NCI-H146 (cell line): ENCODE measurements at places on chromosomes 4 and X.

DNA sequence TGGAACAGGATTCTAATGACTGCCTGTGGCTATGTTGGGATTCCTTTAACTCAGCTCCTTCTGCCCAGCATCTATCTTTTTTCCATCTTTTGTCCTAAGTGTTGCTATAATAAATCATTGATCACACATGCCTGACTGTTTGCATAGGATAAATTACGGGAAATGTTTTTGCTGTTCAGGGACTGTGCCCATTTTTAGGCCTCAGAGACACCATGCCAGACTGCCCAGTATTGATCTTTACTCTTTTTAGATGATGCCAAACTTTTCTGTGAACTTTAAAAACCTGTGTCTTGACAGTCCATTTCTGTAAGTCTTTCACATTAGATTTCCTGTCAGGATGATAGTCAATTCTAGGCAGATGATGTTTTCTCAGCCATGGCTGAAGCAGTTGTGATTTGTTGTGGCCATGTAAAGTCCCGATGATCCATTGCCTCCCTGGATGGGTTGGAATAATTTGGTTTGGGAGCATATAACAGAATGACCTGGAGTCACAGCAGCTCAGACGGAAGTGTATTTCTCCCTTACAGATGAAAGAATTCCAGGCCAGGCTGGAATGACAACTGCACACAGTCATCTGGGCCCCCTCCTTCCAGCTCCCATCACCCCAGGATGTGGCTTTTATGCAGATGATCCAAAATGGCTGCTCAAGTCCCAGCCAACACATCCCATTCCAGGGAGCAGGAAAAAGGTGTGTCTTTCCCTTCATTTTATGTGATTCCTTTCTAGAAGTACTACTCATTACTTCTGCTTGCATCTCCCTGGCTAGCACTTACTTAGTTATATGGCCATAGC is 3.4 kb downstream of the HTT-AS start:
- DNase-seq, result no peak

GRCh38 chr4:182717788-182718583 is 199.2 kb downstream of the DCTD start:
- no peak for DNase-seq

- DNase-seq, result no peak
Measured at GRCh38 chr4:183765251-183765911, 106.3 kb downstream of the TRAPPC11 start.

DNA sequence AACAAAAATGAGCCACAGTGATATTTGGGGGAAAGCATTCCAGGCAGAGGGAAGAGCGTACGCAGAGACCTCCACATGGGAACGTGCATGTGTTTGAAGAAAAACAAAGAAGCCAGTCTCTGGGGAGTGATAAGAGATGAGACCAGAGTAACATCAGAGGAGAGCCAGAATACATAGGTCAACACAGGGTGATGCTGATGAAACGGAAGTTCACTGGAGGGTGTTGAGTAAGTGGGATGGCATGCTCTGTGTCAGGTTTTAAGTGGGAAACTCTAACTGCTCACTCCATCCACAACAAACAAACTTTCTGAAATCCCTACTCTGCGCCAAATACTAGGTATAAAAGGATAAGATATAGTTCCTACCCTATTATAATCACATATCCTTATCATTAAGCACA is 110.0 kb downstream of the ARHGAP6 start:
- no peak for DNase-seq

DNA sequence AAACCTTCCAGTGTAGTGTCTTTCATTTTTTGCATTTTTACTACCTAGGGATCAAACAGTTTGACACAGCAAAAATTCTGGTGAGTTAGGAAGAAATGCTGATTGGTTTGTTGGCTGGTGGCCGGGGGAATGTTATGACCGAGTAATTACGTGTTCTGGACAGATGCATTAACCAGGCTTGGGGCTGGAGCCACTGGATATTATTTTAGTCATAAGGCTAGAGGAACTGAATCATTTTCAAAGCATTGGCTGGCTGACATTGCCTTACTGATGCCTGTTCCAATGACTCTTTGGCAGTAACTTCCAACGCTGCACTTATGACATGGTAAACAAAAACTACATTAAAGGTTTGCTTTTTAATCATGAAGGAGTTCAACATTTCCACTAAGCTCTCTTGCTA is 84.6 kb downstream of the FBXO8 start:
- no peak for DNase-seq

GRCh38 chrX:1584237-1585011 is 7.0 kb upstream of the AKAP17A start:
- no peak for DNase-seq

- DNase-seq, result no peak
Measured at GRCh38 chr4:146329050-146329716, 114.8 kb downstream of the REELD1 start.

GRCh38 chr4:67918428-67918827 is 34.6 kb upstream of the TMPRSS11D start:
- peak; percentile 60 for DNase-seq

DNA sequence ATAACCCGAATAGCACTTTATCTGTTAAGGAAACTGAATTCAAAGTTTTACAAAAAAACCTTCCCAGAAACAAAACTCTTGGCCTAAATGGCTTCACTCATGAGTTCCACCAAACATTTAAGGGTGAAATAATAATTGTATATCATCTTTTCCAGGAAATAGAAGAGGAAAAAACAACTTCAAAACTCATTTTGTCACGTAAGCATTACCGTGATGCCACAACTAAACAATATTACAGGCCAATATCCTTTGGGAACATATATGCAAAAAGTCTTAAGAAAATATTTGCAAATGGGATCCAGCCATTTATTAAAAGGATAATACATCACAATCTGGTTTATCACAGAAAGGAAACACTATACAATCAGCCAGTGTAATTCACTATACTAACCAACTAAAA is 130.1 kb upstream of the MAB21L2 start:
- no peak for DNase-seq

GRCh38 chrX:96909291-96909690 is 25.6 kb downstream of the RPA4 start:
- no peak for DNase-seq

- DNase-seq, result no peak
Measured at GRCh38 chr4:79913581-79913980, 159.4 kb downstream of the ANTXR2 start.

DNA sequence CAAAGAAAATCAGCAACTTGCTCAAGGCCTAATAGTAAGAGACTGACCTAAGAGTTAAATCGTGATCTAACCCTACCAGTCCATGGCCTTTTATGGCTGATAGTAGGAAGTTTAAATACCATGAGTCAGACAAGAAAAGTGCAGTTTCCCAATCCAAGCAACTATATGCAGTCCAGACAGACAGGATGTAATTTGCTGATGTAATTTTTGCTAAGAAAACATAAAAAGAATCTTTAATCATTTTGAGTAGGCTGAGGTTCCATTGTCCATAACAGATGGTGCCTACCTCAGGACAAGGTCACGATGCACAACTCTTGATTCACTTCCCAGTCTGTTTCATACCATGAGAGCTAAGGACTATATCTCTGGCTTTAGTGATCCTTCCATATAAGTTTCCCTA is 317.5 kb upstream of the GRIA3 start:
- DNase-seq, result no peak

DNA sequence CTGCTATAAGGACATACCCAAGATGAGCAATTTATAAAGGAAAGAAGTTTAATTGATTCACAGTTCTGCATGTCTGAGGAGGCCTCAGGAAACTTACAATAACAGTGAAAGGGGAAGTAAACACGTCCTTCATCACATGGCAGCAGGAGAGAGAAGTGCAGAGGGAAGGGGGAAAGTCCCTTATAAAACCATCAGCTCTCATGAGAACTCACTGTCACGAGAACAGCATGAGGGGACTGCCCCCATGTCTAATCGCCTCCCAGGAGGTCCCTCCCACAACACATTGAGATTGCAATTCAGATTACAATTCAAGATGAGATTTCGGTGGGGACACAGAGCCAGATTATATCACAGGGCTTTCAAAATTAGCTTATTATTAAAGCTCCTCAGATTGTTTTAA is 209.5 kb upstream of the PPP3CA start:
- no peak for DNase-seq

- no peak for DNase-seq
Measured at GRCh38 chr4:112377171-112377570, 80.0 kb downstream of the ALPK1 start.

DNA sequence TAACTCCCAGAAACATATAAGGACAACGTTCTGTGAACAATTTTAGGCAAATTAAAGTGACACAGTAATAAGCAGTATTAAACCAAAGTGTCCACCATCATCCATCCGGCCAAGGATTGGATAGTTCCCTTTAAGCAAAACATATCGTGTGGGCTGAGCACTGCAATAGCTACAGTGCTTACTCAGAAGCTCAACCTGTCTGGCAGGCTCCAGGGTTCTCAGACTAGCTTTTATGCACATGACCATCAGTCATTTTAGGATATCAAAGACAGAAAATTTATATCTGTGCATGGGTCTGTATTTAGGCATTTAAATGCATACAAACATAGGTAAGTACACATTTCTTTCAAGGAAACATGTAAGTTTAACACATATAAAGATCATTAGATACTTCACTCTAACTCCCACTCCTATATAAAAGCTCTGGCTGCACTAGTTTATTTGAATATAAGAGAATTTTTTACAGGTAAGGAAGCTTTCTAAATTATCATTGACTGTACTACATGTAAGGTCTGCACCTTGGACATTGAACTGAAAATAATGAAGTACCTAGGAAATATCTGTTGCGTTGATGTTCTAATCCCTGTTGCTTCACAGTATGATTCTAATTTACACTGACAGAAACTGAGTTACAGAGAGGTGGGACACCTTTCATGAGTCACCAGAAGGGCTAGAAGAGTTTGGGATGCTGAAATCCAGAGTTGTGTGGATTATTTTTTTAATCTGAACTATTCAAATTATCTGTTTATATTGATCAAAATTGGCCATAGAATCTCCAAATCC is 67.6 kb downstream of the ELOVL6 start:
- no peak for DNase-seq

GRCh38 chr4:109554971-109555370 is 5.1 kb upstream of the MCUB start:
- no peak for DNase-seq

DNA sequence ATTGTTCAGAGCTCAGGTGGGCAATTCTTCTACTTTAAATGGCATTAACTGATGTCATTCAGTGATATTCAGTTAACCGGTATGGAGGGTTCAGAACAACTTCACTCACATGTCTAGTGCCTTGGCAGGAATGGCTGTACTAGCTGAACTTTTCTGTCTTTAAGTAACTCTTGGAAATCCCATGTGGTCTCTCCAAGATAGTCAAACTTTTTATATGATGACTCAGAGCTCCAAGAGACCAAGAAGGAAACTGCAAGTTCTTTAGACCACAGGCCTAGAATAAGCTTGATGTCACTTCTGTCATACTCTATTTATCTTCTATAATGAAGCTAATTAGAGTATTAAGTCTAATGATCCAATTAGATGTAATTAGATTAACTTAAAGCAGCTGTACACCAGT is 24.9 kb downstream of the LHFPL1 start:
- no peak for DNase-seq

DNA sequence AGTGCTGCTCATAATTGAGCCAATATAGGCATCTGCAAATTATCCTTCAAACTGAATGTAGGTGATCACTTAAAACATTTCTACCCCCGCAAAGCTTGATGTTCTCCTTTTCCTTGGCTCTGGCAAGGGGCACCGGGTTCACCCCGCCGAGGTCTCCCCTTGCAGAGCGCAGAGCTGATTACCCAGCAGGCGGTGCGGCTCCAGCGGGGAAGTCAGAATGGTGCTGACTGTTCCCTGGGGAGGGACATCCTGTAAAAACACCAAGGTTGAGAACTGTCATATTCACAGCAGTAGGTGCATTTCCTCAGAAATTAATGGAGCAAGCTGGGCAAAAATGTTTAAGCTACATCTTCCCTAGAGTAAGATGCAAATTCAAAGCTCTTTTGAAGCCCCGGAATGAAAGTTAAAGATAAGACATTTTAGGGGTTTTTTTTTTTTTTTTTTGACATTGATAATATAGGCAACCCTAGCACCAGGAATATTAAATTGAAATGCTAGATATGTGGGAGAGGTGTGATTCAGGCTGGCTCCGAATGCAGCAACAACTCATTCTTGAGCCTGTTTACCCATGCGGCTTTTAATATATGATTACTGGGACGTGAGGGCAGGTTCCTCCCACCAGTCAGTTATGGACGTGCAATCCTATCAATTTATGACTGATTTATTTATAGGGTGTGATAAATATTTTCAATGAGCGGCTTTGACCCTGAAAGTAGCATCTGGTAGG is 767.3 kb upstream of the TENM3 start:
- peak; percentile 90 for DNase-seq

GRCh38 chrX:23838953-23839352 is 56.0 kb downstream of the SAT1 start:
- DNase-seq, result no peak

DNA sequence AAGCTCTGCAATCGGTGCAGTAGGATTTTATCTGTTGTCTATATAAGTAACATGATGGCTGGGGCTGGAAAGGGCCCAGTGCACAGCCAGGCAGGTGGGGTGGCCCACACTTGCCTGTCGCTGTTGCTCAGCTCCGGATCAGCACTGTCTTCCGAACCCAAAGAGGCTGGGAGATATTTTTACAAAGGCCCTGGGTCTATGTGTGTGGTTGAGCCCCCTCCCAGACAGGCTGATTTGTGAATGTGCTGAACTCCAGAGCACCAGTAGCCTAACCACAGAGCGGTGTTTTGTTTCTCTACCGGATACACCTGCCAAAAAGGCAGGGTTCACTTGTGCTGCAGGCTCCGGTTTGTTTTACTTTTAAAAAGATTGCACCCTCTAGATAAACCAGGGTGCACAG is 33.5 kb upstream of the CHRNA9 start:
- DNase-seq, result no peak

DNA sequence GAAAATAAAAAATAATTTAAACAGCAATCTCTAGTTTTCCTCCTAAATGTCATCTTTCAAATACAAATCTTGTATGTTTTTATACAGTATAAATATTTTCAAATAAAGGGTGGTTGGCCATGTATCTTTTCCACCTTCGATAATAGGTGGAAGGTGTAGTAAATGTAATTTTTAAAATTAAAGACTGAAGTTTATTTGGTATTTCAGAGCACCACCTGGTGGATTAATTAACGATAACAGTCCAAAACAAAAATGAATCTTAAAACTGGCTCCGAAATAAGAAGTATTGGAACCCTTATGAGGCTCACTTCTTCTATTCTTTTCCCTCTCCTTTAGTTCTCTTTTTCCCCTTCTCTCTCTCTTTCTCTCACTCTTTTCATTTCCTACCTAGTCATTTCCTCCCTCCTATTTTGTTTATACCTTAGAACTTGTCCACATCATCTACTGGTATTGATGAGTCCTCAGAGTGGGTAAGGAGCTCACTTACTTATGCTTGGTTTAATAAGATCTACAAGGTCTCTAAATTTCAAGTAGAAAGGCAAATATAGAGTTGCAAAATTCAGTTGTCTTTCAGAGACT is 82.9 kb upstream of the EXOC1L start:
- no peak for DNase-seq

DNA sequence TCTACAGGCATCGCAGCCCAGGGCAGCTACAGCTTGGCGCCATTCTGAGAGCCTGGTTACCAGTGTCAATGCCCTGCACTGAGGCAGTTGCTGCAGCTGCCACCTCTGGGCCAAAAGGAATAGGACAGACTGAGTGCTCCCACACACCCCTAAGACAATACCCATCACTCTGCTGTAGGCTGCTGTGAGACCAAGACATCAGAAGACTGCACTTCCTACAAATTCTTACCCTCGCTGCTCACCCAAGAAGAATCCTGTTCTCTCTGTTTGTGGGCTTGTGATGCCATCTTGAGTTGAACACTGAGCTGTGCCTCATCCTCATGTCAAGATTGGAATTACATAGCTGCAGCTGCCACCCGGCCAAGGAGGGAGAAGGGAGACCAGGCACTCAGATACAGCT is 1847.0 kb upstream of the PCDH10 start:
- DNase-seq, result no peak

GRCh38 chr4:146949559-146949958 is 3.9 kb upstream of the TTC29 start:
- no peak for DNase-seq
